Peyer's patch (tissue), 4 donors: ENCODE measurements at places on chromosomes 3 and 15. TPM values are rescaled to one million over a fixed set of nuclear protein-coding genes. Genes with fewer than 3 reads are reported as not detected.

DNA sequence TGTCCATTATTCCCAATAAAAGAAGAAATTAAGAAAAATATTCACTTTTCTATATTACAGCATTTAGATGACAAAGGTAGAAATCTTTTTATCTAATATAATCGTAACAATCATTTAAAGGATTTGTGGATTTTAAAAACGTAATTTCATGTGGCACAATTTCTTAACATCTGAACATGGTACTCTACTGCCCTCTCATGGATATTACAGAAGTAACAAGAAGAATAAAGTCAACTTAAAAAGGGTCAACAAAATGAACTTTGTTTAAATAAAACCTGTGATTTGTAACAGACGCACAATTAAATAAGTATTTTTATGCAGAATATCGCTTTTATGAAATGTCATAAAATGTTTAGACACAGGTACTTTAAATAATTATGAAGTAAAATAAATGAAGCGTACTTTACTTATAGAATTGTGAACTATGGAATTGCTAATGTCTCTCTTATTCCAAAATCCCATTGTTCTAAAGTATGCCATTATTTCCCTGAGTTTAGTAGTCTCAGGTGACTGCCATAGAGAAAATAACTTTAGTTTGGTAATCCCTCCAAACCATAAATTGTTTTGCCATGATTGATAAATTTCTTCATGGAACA, 366.8 kb upstream of the ZNF385D start:
- DNase-seq: no peak

GRCh38 chr3:101824702-101825101, 24.6 kb upstream of the NFKBIZ start:
- DNase-seq: no peak

- DNase-seq: no peak
These were observed 90.6 kb upstream of the SPATA12 start for GRCh38 chr3:56969851-56970250.

The ACVR2B gene
- total RNA-seq: 4.9 TPM

The SERPINI2 gene
- 2.8 TPM for total RNA-seq

- no peak for DNase-seq
These were observed 142.8 kb upstream of the TSC22D2 start for GRCh38 chr3:150265305-150265704.
